Choroid plexus epithelial cell (primary cell): ENCODE measurements at places on chromosomes 5 and 9.

DNA sequence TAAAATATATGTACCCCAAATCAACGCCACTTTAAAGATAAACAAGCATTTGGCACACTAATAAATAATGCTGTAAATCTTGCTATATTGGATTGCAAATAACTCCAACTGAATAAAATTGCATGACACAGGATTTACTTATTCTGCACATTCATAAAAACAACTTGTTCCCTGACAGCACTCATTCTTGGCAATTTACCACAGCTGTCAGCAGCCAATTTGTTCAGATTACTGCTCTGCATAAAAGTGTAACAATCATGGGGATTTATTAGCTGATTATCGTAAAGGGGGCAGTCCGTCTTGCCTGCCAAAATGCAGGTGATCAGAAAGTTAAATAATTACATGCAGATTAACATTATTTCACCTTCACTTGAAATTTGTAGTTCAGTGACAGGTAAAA lies 285.3 kb downstream of the SLF1 start:
- DNase-seq: peak; percentile 34

DNA sequence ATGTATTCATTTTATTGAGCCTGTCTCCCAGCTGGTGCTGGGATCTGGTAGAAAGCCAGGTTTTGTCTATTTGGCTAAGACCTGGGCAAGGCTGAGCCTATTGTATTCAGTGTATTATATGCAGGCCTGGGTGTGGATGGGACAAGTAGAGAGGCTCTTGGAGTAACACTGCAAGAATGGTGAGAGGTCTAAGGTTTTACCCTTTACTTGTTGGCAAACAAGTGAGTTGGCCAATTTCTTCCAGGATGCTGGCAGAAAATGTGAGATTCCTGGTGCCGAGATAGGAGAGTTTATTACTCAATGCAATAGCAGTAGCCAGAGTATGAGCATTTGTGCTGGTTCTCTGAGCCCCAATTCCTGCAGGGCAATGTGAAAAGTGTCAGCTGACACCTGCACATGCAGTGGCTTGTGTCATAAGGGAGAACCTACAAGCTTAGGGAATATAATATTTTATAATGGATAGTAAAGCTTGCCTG lies 141.7 kb upstream of the PRLR start:
- no peak for DNase-seq

- DNase-seq: peak; percentile 26
These were observed 195.7 kb downstream of the PALM2AKAP2 start for GRCh38 chr9:109975574-109976295.

DNA sequence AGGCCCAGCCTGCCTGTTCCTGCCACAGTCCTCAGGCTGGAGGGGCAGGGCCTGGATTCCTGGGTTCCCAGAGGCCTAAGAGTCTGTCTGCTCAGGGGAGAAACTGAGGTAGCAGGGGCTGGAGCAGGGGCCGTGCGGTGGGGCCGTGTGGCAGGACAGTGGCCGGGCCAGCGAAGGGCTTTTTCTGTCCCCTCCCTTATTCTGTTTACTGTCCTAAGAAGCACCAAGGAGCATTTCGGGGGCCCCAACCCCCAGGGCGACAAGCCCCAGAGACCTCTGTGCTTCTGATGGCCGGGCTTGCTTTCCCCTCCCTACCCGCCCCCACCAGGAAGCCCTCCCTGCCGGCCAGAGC lies 6.8 kb upstream of the ASB6 start:
- DNase-seq: no peak

- no peak for DNase-seq
These were observed 56.9 kb downstream of the ZNF618 start for GRCh38 chr9:113932906-113933584.

DNA sequence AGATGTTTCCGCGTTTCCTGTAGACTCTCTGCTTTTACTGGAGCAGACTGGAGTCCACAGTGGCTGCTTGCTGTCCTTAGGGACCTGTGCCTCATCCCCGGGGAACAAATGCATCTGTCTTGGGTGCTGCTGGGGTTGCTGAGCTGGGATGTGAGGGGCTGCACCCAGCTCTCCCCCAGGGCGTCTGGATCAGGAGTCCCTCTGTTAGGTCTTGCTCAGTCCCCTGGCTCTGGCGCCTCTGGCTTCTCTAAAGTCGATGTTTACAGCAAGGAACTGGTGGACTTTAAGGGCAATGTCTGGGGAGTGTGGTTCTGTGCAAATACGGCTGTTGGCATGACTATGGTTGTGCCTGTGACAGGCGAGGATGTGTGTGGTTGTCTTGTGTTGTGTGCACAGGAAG lies 91.4 kb downstream of the CACNA1B start:
- DNase-seq: no peak
